Mesothelial cell of epicardium (in vitro differentiated cells): ENCODE measurements at places on chromosomes 3 and 15.

DNA sequence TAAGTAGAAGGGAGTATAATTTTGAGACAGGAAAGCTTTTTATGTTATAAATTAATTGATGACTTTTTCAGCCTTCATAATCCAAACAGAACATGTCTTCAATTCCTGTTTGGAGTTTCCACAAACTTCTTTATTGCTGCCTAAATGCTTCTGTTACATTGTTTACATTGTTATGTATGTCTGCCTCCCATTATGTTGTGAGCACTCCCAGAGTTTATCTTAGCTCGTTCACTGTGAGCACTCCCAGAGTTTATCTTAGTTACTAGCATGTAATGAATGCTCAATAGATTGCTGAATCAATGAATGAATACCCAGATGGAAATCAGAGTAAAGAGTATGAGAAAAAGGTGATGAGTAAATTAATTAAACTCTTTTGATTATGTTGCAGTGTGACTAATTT, 1178.0 kb downstream of the ROBO1 start:
- no peak for DNase-seq

GRCh38 chr3:158970006-158970405, 168.2 kb downstream of the MFSD1 start:
- DNase-seq = no peak

DNA sequence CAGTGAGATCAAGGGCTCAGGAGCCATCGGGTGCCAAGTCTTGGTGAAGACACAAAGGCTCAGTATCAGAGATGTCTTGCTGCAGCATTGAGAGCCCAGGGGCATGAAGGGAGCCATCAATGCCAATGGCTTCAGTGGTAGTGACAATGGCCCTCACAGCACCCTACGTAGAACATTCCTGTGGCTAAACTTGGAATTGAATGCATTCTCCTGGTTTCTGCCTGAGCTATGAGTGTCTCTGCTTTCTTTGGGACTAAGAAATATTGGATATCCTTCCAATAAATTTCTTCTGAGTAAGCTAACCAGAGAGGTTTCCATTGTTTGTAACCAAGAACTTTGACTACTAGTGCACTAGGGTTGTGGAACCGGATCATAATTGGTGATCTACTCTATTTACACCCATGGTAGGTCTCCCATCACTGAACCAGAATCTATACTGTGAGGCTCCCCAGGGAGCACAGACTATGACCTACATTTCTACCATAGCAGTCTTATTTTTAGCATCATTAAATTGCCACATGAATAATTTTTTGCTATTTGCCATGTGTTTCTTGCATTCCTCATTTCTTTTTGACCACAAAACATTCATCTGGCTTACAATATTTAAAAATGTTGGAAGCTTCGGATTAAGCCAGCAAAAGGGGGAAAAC, 31.6 kb upstream of the PDZRN3 start:
- DNase-seq = no peak

DNA sequence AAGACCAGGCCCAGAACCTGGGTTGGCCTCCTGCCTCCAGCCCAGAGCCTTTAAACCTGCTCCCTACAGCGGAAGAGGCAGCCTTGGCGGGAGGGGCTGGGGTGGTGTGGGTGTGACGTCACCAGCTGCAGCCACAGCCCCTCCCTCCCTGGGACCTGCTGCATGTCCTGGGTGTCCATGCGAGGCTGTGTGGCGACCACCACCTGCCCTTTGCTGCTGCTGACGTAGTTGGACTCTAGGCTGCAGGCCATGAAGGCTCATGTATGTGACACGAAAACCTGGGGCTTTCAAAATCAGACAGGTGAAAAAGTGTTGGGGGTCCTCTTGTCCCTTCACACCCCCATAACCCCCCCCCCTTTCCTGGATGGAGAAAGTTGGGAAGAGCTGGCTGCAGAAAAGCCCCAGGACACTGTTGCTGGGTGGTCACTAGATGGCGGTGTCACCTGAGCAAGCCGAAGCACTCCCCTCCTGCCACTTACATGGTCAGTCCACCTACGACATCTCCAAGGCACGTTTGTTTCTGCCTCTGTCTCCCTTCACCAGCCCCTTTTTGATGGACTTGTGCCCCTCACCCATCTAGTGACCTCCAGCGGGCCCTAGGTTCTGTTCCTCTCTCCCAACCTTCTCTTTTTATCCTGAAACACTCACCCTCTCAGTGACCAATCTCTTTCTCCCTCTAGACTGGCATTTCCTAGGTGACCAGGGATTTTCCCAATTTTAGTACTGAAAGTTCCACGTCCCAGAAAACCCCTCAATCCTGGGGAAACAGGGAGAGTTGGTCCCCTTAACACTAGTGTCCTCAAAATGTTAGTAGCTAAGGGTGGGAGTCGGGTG, 35.2 kb downstream of the SLC6A20 start:
- DNase-seq = no peak

GRCh38 chr3:75983609-75984290, 198.4 kb upstream of the ZNF717 start:
- no peak for DNase-seq
